ENCODE measurements at places on chromosomes 2 and 18. TPM values are rescaled to one million over a fixed set of nuclear protein-coding genes. Genes with fewer than 3 reads are reported as not detected.
A peak's percentile ranks its signal among the peaks of the same experiment; 100 is the strongest.

- no peak for DNase-seq
Measured at GRCh38 chr2:31188131-31188530, 29.2 kb downstream of the CAPN14 start.

- DNase-seq = no peak
Measured at GRCh38 chr2:165666605-165667004, 127.4 kb downstream of the GALNT3 start.

DNA sequence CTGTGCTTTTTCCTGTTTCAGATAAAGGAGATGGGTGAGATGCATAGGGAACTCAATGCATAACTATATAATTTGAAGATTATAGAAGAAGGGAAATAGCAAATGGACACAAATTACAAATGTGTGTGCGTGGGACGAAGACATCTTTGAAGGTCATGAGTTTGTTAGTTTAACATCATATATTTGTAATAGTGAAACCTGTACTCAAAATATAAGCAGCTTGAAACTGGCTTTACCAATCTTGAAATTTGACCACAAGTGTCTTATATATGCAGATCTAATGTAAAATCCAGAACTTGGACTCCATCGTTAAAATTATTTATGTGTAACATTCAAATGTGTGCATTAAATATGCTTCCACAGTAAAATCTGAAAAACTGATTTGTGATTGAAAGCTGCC lies 16.4 kb upstream of the MSH2 start:
- no peak for DNase-seq

DNA sequence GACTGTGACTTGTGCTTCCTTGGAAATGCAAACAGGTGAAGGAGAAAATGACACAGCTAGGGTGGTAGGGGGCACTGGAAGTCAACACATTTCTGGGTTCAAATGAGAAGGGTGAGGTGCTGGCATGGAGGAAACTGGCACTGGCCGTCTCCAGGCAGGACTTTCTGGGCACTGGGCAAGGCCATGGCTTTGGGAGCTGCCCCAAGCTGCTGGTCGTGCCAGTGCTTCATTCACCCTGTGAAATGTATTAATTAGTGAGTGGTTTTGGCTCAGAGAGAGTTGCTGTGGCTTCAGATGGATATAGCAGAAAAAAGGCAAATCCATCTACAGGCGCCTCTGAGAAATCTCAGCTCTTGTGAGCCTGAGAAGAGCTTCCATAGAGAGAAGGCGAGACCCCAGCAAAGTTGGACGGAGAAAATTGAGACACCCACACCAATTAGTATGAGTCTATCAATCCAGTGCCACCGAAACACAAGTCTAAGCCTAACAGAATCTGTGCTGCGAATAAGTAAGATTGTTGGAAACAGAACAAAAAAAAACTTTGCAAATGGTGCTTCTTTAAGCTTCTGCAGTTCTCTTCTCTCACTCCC lies 202.1 kb upstream of the TNP1 start:
- no peak for DNase-seq

DNA sequence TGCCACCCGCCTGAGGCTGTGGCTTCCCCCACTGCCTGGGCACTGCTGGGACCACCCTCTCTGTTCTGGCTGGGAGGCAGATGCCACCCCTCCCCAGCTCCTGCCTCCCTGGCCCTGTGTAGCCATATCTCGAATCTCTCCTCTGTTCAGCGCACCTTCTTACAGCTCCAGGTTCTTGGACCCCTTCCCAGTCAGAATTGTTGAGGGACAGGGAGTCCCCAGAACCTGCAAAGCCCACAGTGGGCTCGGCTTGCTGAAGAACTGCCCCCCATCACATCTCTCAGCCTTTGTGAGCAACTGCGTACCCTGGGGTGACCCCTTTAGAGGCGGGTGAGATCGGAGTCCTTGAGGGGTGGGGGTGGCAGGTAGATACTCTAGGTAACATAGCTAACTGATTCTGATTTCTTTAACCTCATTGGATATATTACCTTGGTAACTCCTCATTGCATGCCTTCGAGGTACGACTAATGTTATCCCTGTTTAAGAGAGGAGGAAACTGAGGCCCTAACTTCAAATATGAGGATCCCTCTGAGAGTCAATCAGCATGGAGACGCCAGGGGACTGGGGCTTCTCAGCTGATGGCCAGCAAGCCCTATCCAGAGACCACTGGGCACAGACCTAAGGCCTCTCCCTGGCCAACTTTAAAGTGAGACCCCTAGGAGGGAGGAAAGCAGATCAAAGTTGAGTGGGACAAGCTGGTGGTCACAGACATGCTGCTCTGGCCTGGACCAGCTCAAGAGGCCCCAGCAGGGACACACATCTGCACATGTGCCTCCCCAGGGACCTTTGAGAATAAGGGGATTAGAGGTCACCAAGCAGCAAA lies 101.3 kb downstream of the CAPN13 start:
- no peak for DNase-seq

DNA sequence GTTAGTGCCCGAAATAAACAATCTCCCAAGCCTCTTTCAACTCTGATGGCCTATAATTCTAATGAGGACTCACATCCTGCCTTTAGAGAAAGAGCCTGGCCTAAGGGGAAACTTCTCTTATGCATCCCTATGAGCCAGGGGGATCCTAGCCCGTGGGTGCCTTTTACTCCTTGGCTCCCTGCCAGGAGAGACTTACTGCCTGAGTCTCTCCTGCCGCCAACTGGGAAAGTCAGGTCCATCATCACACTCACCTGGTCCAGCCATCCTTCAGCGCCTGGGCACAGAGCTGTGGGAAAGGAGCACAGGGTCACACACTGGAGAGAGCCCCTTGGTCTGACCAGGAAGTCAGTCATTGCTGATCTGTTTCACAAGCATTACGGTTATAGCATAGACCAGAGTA lies 24.1 kb downstream of the ENOSF1 start:
- no peak for DNase-seq

GRCh38 chr2:201049455-201049854 lies 22.0 kb downstream of the HYCC2 start:
- no peak for DNase-seq

DNA sequence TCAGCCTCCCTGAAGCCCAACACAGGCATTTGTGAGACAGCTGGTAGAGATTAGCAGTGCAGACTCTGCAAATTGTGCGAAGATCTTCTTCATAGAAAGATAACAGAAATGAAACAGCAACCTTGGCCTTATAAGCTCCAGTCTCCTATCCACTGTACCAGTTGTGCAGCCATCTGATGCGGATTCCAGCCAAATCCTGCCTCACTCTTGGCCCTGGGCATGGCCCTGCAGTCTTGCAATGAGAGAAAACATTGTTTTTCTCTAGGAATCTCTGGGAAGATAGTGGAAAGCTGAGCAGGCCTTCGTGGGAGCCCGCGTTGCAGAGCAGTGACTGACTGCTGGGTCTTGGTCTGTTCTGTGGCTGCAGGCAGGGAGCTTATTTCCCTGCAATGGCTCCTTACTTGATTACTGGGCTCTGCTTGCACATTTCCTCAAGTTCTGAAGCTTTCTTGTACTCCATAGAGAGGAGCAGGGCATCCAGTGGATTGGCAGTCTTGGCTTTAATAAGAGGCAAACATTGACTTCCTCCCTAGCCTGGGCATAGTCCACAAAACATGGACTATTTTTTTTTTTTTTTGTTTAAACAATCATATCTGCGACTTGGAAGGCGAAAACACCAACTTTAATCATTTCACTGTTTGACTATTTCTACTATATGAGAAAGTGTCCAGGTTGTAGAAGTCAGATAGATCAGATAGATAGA lies 193.0 kb downstream of the ACTR3 start:
- no peak for DNase-seq

- DNase-seq = no peak
Measured at GRCh38 chr2:205865056-205865455, 182.8 kb downstream of the NRP2 start.

- DNase-seq = no peak
Measured at GRCh38 chr2:121429119-121429903, 101.4 kb upstream of the RNU4ATAC start.

GRCh38 chr2:10783421-10783820 lies 29.2 kb downstream of the PDIA6 start:
- DNase-seq = no peak

DNA sequence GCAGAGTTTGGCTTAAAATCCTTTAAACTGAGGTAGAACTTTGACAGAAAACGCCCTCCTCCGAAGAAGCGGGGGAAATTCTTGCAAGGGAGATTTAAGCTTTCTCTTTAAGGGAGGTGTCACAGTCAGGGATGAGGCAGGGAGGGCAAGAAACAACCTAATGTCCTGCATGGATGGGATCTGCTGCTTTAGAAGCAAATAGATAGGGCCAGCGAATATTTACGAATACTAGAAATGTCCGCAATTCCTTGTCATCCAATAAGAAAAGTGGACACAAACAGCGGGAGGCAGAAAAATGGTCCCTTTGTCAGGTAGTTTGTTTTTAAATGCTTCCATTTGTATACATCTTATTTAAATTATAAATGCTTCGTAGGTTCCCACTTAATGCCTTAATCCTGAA lies 12.0 kb downstream of the MEIS1 start:
- DNase-seq = no peak

- DNase-seq = no peak
Measured at GRCh38 chr2:227374158-227374557, 4.9 kb downstream of the TM4SF20 start.

DNA sequence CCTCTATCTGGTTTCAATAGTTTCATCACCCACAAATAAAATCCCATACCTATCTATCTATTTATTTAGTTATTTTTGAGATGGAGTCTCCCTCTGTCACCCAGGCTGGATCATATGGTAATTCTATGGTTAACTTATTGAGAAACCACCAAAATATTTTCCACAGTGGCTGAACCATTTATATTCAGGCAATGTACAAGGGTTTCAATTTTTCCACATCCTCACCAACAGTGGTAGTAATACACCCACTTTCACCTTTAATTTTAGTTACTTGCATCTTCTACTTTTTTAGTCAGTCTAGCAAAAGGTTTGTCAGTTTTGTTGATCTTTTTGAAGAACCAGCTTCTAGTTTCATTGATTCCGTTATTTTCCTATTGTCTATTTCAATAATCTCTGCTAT lies 46.1 kb upstream of the PHLPP1 start:
- DNase-seq = no peak

- DNase-seq = peak; percentile 74
Measured at GRCh38 chr2:139478165-139478914, 698.1 kb upstream of the NXPH2 start.

DNA sequence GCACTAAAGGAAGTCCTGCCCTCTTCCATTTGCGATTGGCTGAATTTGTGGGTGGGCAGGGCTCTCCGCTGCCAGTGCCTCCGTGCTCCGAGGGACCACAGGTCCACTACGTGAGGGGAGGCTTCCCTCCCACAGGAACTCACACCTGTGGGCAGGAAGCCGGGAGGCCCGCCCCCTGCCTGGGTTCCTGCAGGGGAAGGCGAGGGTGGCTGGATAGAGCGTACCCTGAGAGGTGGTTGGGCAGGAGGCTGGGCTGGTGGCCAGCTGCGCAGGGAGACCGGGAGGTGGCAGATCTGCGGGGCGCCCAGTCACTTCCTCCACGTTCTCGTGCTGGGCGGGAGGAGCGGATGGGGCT lies 47.0 kb upstream of the PTH2R start:
- no peak for DNase-seq

DNA sequence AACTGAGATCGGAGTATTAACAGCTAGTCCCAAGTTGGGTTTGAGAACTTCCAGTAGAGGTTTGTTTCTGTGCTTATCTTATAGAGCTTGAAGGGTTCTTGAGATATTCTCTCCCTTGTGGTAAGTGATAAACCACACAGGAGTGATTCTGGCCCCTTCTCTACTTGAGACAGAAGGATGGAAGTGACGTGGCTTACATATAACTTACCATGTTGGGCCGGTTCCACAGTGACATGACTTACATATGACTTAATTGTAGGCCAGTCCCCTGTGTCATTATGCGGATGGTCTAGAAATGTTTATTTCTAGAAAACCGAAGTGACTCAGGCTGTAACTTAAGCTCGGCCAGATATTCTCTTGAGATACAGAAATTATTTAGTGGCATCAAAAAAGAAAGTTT lies 62.7 kb downstream of the TRAPPC12 start:
- DNase-seq = no peak

DNA sequence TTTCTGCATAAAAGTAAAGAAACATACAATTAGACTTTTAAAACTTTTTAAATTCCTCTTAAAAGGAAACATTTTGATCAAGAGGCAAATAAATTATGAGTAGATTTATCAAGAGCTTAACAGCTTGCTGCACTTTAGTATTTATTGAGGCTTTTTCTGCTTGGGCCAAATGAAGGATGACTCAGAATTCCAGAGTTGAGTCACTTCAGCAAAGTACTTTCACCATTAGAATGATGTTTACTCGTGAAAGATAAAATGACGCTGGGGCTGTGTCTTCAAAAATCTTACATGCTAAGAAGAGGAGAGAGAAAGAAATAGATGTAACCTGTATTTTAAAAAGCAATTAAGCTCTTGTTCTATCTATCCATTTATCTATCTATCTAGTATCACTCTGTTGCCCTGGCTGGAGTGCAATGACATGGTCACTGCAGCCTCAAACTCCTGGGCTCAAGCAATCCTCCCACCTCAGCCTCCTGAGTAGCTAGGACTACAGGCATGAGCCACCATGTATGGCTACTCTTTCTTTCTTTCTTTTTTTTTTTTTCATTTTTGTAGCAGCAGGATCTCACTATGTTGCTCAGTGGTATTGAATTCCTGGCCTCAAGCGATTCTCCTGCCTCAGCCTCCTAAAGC lies 75.3 kb upstream of the RIOK3 start:
- no peak for DNase-seq

GRCh38 chr2:240203788-240204270 lies 63.4 kb upstream of the OTOS start:
- DNase-seq = no peak

PPIL3 gene
- polyA plus RNA-seq = 83.4 TPM

BMP10 gene
- polyA plus RNA-seq = not detected

WIPF1 gene
- polyA plus RNA-seq = 38.2 TPM

REEP1 gene
- 84.7 TPM for polyA plus RNA-seq

QPCT gene
- polyA plus RNA-seq = 7.6 TPM

LRP1B gene
- 2.1 TPM for polyA plus RNA-seq

KIAA2012 gene
- polyA plus RNA-seq = 0.25 TPM

Data from muscle of arm (tissue), 14 donors.